Amniotic stem cell (primary cell): ENCODE measurements at places on chromosomes 1 and 21.

DNA sequence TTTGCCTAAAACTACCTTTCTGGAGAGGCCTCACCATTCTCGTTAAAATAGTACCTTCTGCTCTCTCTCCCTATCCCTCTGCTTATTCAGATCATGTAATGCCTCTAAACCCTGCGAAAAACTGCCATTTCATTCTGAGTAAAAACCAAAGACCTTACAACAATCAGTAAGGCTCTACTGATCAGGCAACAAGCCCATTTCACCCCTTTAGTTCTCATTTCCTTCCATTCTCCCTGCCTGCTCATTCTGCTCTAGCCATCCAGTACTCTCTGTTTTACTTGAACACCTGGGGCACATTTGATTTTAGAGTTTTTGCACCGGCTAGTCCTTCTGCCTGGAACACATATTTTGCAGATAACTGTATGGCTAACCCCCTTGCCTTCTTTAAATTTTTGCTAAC is 187.8 kb downstream of the COQ8A start:
- no peak for DNase-seq

GRCh38 chr1:115837341-115837739 is 3.6 kb downstream of the NHLH2 start:
- no peak for DNase-seq

DNA sequence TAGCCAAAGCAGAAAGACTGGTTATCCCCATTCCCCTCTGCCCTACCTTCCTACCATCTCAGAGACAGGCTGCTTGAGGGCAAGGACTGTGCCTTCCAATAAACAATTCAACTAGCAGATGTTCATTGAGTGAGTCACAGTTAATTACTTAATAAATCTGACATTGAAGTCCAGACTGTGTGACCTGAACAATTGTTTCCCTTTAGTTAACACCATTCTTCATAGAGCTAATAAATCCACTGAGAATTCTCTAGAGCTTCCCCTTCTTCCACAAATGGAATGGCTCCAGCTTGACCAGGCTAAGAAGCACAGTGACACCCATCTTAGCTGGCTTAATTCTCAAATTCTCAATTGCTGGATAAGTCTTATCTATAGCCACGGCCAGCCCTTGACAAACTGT is 61.9 kb upstream of the GJA5 start:
- DNase-seq, result no peak

DNA sequence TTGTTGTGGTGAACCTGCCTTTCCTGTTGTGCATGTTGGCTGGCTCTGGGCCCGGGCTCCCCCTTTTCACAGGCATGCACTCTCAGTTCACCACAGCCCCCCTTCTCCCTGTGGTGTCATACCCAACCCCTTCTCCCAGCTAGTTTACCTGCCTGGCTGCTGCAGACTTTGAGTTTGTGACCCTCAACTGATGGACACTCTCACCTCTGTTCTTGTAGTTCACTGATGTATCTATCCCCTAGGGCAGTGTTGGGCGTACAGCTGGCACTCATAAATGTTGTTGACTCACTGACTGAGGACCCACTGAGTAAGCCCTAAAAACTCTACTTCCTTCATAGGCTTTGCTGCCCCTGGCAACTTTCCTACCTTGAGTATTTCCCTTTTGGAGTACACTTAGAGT is 54.9 kb downstream of the WDR64 start:
- peak; percentile 75 for DNase-seq

- DNase-seq, result no peak
Measured at GRCh38 chr1:210711825-210712612, 383.3 kb downstream of the HHAT start.

GRCh38 chr1:152084853-152085252 is 4.0 kb downstream of the TCHHL1 start:
- no peak for DNase-seq

GRCh38 chr1:239212811-239213220 is 173.6 kb upstream of the CHRM3 start:
- DNase-seq, result no peak

DNA sequence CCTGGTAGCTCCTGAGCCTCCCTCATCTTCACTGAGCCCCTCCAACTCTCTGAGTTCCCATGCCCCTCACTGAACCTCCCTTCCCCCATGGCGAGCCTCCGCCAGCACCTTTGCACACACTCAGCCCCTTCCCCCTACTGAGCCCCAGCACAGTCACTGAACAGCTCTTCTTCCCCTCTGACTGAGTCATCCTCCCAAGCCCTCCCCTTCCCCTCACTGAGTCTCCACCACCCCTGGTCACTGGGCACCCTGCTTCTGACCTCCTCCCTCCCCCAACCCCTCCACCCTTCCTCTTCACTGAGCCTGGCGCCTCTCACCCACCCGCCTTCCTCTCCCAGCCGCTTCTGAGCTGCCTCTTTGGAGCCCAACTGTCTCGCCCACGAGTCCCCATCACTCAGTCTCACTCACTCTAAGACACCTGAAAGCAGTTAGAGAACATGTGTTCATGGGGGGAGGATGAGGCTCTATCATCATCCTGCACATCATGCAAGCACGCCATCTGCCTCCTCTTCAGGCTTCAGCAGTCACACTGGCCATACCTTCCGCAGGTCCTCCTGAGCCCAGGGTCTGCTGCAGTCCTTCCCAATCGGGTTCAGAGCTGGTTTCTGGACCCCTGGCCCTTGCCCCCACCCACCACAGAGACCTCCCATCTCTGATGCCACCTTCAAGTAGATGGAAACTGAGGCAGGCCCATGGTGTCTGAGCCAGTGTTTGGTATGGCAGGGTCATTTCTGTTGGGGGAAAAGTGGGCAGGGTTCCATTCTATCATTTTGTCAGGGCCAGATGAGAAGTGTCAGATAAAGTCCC is 2.0 kb upstream of the TRNP1 start:
- DNase-seq, result no peak

DNA sequence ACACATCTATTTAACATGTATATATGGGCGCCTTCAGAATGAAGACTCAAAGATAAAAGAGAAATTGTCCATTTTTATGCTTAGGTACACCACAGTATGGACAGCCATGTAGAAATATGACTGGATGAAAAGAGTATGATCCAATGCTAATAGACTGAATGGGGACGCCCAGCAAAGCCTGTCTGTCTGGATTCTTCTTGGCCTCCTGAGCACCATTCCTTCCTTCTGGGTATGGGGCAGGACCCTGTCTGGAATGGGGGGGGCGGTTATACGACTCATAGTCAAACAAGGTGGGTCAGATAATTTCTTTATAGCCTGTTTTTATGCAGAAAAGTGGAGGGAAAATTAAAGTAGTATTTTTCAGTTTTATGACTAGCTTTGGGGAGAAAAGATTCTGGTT is 81.2 kb upstream of the ABCD3 start:
- no peak for DNase-seq

DNA sequence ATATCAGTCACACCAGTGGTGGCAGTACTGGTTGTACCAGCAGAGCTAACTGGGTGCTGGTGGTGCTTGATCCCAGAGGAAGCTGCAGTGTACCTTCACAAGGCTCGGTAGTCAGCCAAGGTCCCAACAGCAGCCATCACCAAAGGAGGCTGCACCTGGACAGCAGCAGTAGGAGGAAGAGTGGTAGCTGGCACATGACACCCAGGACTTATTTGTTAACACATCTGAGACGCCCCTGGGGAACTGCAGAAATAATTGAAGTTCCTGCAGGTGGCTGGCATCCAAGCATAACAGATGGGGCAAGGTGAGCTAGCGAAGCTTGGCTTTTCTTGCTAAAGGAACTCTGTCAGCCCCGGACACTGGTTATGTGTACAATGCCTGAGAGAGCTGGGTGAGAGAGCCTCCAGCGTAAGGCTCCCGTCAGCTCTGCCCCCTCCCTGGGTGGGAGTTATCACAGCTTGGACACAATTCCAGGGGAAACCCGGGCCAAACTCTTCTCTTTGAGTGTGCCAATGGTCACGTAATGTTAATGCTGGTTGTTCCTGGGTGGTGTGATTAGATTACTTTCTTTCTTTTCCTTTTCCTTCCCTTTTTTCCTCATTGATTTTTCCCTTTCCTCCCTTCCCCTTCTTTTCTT is 29.1 kb upstream of the PARP1 start:
- no peak for DNase-seq

DNA sequence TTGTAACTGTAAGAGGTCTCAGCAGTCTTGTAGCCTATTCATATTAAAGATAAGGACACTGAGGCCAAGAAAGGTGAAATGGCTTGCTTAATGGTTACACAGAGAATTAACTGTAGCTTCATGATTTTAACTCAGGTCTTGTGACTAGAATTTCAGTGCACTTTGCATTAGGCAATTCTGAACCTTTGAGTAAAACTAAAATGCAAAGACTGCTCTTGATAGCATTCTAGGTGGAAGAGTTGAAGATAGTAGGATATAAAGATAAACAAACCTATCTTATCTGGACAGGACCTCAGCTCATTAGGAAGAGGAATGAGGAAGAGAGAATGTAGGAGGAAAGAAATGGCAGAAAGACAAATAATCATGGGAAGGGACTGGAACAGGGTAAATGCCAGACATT is 68.6 kb upstream of the RGL1 start:
- no peak for DNase-seq

DNA sequence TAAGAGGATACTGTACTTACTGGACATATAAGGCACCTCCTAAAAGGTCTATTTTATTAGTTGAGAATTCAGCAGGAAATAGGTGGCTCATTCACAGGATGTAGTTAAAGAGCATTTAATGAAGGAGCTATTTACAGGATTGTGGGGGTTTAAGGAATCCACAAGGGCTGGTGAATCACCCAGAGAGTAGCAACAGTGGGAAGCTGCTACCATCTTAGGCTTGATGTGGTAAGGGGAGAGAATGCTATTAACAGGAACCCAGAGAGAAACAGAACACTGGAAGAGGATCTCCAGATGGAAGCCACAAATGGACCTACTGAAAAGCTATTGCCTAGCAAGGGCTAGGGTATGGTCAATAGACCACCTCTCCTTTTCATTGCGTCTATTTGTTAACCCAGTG is 52.0 kb upstream of the COL11A1 start:
- DNase-seq, result no peak

DNA sequence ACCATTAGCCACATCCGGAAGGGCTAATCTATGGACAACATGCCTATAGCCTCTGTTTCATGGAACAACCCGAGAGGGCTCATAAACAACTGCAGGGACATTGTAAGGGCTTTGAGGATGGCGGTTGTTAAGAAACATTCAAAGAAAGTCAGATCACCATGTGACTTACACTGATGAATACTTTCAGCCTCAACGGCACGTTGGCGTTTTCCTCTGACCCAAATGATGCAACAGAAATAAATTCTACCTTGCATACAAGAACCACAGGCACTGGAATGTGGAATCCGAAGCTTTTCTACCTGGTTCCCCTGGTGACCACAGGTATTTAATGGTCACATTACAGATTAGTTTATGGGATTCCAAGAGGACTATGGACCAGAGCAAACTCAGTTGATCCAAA is 107.0 kb downstream of the CLIC6 start:
- DNase-seq, result no peak

GRCh38 chr1:157124855-157125254 is 13.3 kb downstream of the ETV3 start:
- DNase-seq, result no peak

GRCh38 chr1:179478370-179478769 is 97.4 kb downstream of the NPHS2 start:
- no peak for DNase-seq

DNA sequence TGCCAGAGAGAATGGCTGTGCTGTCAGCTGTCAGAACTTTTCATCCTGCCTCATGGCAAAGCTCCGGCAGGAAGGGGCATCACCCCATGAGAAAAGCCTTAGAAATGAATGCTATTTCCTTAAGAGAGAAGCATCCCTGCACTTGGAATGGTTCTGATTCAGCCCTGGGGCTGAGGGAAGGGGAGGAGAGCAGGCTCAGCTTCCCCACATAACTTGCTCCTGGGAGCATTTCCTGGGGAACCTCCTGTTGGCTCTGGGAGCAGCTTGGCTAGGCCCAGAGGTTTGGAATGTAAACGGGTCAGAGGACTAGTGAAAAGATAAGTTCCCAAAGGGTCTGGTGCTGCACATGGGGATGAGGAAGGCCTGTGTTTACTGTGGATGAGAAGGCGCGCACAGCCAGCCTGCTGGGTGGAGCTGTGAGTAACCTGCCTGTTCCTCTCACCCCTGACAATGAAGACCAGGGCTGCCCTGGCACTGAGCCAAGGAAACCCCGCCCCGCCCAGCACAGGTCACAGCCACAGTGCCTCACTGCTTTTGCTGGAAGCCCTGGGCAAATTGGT is 5.0 kb downstream of the PRELP start:
- DNase-seq, result peak; percentile 82

DNA sequence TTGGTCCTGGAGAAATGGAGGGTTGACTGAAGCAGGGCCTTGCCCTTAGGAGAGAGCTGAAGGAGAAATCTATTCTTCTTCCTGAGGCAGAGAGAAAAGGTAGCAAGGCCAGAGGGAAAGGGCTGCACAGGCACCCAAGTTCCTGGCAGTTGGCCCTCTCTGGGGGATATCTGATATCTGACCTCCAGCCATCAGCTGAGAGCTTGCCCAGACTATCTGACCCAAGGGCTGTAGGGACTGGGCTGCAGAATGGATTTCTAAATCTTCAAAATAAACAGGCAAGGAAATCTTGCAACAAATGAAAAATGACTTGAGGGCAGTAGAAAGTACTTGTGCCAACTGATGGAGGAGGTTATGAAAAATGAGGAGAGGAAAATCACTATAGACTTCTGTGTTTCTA is 498 bp upstream of the CLCA2 start:
- DNase-seq, result no peak

DNA sequence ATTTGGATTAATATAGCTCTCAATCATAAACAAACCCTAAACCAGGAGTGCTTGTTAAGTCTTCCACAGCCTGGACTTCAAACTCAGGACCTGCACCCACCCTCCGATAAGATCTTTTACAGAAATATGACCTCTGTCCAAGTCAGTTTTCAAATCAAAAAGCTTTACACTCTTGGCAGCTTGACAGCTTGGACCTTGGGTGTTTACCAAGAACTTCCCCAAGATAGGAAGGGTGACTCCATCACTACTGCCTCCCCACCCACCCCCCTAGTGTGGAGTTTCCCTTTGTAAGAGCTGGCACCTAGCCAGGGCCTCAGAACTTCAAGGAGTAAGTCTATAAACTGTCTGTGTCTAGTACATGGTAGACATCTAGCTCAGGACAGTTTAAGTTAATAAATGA is 9.6 kb downstream of the BCAR3 start:
- DNase-seq, result peak; percentile 62

- DNase-seq, result no peak
Measured at GRCh38 chr1:235073331-235073967, 55.2 kb downstream of the TOMM20 start.

DNA sequence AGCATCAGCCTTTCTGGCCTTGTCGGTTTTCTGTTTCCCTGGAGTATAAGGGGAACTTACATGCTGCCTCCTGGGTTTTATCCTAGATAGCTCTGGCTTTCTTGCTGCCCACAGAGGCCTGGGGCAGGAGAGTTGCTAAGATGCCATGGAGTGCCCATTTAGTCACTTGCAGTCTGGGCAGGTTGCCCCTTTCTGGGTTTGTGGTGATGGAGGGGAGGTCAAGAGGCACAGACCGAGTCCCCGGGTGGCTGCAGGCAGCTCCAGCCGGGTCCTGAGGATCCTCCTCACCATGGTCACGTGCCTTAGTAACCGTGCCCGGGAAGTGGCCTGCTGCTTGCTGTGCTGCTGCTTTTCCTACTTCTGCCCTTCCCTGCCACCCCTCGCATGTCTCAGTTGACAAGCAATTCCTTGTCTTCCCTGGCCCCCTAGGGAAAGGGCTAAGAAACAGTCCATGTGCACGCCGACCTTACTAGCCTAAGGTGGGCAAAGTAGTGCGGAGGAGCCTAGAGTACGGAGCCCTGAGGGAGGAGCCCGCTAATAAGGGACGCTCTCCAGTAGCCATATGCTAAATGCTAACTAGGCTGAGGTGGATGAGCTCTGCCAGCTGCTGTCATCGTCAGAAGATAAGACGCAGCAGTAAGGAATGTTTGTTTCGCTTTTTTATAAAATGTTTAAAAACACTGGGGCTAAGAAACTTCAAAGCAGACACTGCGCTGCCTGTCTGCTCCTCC is 34.8 kb downstream of the CLCA1 start:
- no peak for DNase-seq
